ENCODE measurements at places on chromosomes 2 and 18. TPM values are rescaled to one million over a fixed set of nuclear protein-coding genes. Genes with fewer than 3 reads are reported as not detected.

- no peak for DNase-seq
Measured at GRCh38 chr2:178674122-178674521, 133.1 kb downstream of the TTN start.

DNA sequence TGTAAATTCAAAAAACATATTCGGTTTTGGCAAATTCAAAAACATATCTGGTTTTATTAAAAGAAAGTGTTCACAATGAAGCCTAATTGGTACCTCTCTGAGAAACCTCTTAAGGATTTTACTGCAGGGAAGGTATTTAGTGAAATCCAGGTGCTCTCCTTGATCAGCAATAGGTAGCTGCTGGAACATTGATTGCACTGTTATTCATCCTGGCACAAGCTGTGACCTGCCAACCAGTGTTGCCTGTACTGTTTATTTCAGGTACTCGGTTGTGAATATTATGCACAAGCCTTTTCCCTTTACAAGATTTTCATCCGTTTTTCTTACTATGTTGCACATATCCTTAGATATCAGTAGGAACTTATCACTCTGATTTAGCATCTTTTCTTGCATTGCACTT lies 155.8 kb upstream of the ZEB2 start:
- DNase-seq = no peak

DNA sequence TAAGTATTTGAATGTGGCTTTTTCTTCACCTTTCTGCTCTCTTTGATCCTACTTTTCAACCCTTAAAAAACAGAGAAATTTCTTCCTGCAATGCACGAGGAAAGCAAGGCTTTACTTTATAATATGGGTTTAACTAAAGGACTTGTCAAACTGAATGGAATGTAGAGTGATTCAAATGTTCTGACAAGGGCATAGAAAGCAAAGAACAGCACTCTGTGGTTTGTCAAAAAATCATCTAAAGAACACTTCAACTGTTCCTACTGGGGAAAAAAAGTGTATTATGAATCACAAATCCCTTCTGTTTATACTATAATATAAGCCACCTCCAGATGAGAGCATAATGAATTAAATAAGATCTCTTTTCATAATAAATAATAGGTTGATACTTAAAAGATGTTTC lies 45.0 kb upstream of the RIT2 start:
- no peak for DNase-seq

DNA sequence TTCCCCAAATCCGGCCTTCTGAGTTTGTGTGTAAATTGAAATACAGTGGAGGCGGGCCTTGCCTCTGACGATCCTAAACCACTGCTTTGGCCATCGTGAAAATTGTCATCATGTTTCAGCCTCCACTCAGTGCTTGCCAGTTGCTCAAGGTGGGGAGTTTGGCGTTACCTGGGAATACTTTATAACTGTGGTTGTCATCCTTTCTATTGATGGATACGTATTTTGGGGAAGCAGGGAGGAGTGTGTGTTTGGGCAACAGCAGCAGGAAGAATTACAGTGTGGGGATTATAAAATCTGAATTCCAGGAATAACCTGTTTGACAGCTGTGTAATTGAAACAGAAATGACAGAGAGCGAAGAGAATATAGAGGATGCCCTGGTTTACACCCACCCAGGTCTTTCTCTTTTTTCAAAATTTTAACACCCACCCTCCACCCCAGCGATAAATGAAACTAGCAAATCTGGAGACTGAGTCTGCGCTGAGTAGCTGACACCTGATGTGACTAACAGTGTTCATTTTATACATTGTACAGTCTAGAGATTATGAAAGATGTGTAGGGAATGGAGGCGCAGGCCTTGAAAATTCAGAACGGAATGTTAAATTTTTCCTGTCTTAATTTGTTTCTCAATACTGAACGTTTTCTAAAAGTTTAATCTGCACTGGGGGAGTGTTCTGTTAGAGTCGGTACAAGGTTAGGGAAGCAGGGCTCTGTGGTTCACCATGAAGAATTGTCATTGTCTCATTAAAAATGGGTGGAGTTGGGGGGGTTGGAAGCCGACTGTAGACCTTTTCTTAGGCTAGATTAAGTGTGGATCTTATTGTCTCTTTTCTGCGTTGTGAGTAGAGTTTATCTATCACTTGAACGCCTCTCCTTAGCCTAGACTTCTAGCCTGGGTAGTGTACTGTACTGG lies 1.6 kb downstream of the MAP4K4 start:
- DNase-seq = no peak

GRCh38 chr18:14975431-14975830 lies 227.5 kb downstream of the ANKRD30B start:
- no peak for DNase-seq

DNA sequence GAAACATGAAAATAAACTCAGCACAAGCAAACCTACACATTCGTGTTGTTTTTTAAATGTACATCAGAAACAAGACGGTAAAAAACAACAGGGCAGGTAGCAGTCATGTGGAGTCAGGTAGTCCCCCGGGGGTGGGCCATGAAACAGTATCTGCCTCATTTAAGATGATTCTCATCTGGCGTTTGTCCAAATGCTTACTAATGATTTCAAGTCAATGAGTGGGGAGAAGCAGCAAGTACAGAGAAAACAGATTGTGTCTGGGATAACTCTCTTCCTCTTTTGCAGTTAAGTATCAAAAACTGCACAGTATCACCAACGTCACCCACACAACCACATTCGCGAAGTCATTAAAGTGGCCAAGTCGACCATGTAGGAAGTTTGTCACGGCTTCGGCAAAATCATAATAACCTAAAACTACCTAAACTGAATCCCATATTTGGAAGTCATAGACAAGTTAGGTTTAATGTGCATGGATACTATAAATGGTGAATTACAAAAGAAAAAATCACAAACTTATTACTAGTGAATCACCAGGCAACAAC lies 1.3 kb downstream of the LAPTM4A start:
- no peak for DNase-seq

GRCh38 chr2:153222231-153223165 lies 256.1 kb downstream of the RPRM start:
- DNase-seq = no peak

DNA sequence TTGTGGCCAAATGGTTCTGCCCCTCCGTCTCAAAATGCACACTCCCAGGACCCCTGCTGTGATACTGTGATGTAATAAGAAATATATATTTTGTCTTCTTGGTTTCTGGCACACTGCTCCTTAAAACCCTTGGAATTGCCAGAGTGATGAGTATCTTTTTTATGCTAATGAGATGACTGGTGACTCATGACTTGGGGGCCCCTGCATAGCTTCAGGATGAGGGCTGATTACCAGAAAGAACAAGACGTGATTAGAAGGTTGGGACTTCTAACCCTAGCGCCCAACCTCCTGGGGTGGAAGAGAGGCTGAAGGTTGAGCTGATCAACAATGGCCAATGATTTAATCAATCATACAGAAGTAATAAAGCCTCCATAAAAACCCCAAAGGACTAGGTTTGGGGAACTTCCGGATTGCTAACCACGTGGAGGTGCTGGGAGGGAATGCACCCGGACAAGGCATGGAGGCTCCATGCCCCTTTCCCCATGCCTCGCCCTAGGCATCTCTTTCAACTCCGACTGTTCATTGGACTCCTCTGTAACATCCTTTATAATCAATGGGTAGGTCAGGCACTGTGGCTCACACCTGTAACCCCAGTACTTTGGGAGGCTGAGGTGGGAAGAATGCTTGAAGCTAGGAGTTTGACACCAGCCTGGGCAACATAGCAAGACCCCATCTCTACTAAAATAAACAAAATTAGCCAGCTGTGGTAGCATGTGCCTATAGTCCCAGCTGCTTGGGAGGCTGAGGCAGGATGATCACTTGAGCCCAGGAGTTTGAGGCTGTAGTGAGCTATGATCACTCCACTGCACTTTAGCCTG lies 89.1 kb downstream of the HS1BP3 start:
- no peak for DNase-seq

GRCh38 chr2:75772908-75773630 lies 62.4 kb upstream of the GCFC2 start:
- no peak for DNase-seq

GRCh38 chr2:26184555-26185303 lies 11.8 kb downstream of the GAREM2 start:
- DNase-seq = no peak

DNA sequence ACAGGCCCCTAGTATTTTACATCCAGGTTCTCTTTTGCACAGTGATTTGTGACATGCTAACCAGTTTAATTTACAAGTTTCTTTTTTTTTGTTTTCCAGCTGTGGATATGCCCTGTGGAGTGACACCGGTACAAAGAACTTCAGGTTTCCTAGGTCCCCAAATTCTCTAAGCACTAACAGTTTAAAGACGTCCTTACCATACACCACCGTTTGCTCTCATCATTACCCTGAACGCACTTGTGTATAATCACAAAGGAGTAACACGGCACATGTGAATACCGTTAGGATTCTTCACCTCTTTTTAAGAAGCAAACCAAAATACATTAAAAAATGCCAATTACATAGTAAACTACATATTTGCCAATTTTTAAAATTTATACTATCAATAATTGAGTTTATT lies 853 bp downstream of the LANCL1 start:
- no peak for DNase-seq

- DNase-seq = no peak
Measured at GRCh38 chr18:4017480-4017879, 437.6 kb downstream of the DLGAP1 start.

DNA sequence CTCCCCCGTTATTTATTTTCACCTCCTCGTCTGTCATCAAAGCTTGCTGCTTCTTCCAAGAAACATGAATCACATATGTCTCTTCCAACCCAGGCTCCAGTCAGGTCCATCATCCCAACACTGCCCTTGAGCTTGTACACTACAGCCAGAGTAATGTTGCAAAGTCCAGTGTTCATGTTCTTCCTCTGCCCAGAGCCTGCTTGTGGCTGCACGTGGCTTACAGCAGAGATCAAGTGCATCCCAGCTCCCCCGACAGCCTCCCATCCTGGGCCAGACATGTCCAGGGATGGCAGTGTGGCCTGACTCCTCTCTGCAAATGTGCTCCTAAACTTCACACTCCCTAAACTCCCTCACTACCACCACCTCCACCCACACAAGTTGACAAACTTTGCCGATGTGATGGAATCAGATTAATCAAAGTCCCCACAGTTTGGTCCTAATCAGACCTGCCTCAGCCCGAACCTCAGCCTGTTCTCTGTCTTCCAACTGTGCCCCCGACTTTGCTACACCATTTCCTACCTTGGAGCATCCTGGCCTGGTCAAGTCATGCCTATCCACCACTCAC lies 54.2 kb upstream of the MAPRE3 start:
- DNase-seq = no peak

GRCh38 chr2:151860613-151861146 lies 32.5 kb upstream of the ARL5A start:
- no peak for DNase-seq

GRCh38 chr18:11320986-11321385 lies 171.6 kb upstream of the PIEZO2 start:
- DNase-seq = no peak

- no peak for DNase-seq
Measured at GRCh38 chr2:210461401-210461800, 15.2 kb downstream of the LANCL1 start.

GRCh38 chr2:5834501-5834900 lies 142.3 kb downstream of the SOX11 start:
- no peak for DNase-seq

- no peak for DNase-seq
Measured at GRCh38 chr2:228938629-228939028, 332.5 kb downstream of the PID1 start.

GRCh38 chr2:61357681-61358080 lies 113.2 kb downstream of the USP34 start:
- no peak for DNase-seq

DNA sequence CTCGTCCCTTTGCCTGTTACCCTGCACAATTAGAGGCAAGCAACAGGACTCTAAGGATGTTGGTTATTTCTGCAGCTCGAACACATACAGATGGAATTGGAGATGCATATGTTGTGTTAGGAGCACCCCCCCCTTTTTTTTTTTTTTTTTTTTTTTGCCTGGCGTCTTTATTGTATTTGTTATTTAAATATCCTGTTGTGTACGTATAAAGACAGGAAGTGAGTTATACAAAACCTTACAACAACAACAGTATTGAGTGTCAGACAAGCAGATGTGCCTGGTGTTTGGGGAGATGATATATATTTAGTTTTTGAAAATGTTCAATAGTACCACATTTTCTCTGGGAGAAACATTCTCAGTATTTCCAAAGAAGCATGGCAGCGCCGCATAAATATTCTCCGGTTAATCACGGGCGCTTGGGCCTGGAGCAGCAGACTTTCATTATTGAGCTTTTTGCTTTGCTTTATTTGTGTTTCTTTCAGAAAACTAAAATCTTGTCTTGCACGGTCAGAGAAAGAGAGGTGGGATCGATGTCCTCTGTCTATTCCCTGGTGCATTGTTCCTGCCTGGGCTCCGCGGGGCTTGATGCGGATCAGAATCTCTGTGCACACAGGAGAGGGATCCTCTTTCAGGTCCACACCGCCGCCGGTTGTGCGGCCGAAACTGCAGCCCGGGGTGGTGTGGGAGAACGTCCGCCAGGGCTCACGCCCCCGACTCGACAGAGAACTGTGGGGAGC lies 23.2 kb upstream of the ZNF516 start:
- no peak for DNase-seq

DNA sequence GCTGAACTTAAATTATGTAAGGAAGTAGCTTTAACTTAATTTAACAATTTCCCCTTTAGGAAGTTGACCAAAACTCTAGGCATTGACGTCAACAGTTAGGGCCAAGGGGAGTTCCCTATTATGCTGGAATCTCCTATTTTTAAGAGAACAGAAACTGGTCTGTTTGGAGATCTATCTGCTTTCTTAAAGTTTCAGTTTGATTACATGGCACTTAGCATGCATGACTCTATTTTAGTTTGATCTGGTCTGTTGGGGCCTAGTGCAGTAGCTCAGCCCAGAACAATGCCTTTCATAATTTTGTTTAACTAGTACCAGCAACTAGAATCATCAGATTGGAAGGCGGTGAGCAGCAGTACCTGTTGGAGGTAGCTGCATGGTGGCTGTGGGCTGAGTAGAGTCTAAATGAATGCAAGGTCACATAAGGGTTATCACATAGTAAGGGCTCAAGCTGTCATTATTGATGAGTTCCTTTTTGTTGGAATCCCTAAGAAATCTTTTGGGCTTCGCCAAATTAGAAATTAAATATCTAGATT lies 60.5 kb upstream of the ZNG1B start:
- DNase-seq = no peak

MOCOS gene
- total RNA-seq = 11.8 TPM

POTEC gene
- total RNA-seq = not detected

ACVR1C gene
- 0.19 TPM for total RNA-seq

ANKRD36B gene
- total RNA-seq = 8.2 TPM

POTEE gene
- not detected for total RNA-seq

SYT4 gene
- not detected for total RNA-seq

ZNF385B gene
- total RNA-seq = 3.1 TPM

SPATA3 gene
- total RNA-seq = not detected

CYP27C1 gene
- total RNA-seq = 4.6 TPM

Data from esophagus squamous epithelium (tissue), 5 donors.